ENCODE measurements at places on chromosomes 12 and 14. TPM values are rescaled to one million over a fixed set of nuclear protein-coding genes. Genes with fewer than 3 reads are reported as not detected.

LALBA gene
- polyA plus RNA-seq: not detected

CDK2 gene
- 39.4 TPM for polyA plus RNA-seq

SELPLG gene
- 0.47 TPM for polyA plus RNA-seq

SLC17A8 gene
- not detected for polyA plus RNA-seq

USP44 gene
- polyA plus RNA-seq: not detected

TMTC1 gene
- polyA plus RNA-seq: 0.04 TPM

TMPRSS12 gene
- not detected for polyA plus RNA-seq

CDH24 gene
- polyA plus RNA-seq: 10.3 TPM

SLC2A14 gene
- 0.03 TPM for polyA plus RNA-seq

HCAR1 gene
- polyA plus RNA-seq: not detected
